Lower leg skin (tissue), 4 donors: ENCODE measurements at places on chromosomes 11 and 22. TPM values are rescaled to one million over a fixed set of nuclear protein-coding genes. Genes with fewer than 3 reads are reported as not detected.

DNA sequence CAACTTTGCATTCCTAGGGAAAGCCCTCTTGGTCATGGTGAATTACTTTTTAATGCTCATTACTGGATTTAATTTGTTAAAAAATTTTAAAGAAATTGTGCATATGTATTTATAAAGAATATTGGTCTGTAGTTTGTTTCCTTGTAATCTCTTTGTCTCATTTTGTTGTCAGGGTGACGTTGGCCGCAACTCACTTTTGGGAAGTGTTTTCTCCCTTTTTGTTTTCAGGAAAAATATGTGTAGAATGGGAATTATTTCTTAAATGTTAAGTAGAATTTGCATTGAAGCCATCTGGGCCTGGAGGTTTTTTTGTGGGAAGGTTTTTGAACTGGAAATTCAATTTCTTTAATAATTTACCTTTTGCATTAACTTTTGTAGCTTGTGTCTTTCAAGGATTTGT lies 149.1 kb downstream of the UVRAG start:
- DNase-seq = no peak

GRCh38 chr22:22847241-22847640 lies 40.4 kb upstream of the IGLL5 start:
- no peak for DNase-seq

The TRPM5 gene
- not detected for total RNA-seq

DNA sequence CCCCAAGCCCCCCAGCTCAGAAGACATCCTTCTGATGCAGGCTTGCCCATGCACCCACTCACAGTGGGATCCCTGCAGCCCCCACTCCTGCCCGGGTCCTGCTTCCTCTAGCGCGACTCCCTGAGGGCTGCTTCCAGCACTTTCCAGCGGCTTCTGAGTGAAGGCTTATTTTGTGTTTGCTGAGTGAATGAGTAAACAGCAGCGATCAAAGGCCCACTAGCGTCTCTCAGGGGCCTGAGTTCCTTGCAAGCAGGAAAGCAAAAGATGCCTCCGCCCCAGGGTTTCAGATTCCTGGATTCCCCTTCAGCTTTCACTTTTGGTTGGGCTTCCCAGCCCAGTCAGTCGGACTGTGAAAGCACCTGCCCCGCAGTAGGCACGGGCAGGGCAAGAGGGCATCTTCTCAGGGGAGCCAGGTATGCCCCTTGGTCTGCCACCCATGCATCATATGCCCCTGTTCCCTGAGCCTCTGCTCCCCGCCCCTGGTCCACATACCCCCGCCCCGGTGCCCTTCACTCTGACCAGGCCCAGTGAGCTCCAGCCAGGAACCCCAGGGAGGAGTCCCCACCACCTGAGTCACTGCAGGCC lies 9.2 kb downstream of the FADD start:
- DNase-seq = no peak

- peak; percentile 64 for DNase-seq
Measured at GRCh38 chr11:44446996-44447771, 118.3 kb upstream of the CD82 start.

The PDGFB gene
- total RNA-seq = 21.9 TPM

- no peak for DNase-seq
Measured at GRCh38 chr22:49787861-49788260, 39.8 kb downstream of the BRD1 start.

The PRRG4 gene
- 25.2 TPM for total RNA-seq

- DNase-seq = no peak
Measured at GRCh38 chr11:44611088-44611487, 45.6 kb downstream of the CD82 start.

- DNase-seq = no peak
Measured at GRCh38 chr11:46894961-46895360, 23.4 kb downstream of the LRP4 start.

The TRIM66 gene
- 8.6 TPM for total RNA-seq

- peak; percentile 97 for DNase-seq
Measured at GRCh38 chr22:42688241-42689211, 32.1 kb downstream of the A4GALT start.

GRCh38 chr11:24589064-24589463 lies 92.2 kb downstream of the LUZP2 start:
- DNase-seq = no peak

GRCh38 chr22:27207907-27208306 lies 550.5 kb downstream of the MIAT start:
- DNase-seq = peak; percentile 62

GRCh38 chr22:26416670-26417276 lies 12.3 kb upstream of the ASPHD2 start:
- DNase-seq = no peak

DNA sequence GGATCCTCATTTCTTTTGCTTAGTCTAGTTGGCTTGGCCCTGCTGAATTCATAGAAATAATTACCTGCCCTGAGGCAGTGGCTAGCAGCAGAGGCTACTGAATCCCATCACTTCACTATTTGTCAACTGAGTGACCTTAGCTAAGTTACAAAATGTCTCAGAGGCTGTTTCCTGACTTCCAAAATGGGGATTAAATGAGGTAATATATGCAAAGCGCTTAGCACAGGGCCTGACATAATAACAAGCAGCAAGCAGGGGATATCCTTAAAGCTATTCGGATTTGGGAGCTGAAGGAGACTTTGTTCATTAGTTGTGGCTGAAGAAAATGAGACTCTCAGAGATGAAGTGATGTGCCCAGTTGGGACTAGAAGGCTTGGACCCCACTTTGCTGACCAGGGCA lies 2.8 kb downstream of the NRGN start:
- DNase-seq = no peak
